Stimulated activated CD8-positive, alpha-beta memory T cell treated with anti-CD3 and anti-CD28 coated beads, Interleukin-2, amount 100 ng/mL, for 1 hour (primary cell): ENCODE measurements at places on chromosomes 13 and 19.

GRCh38 chr13:45280751-45281634 is 60.0 kb downstream of the TPT1 start:
- no peak for DNase-seq

- no peak for DNase-seq
Measured at GRCh38 chr19:12825254-12826131, 8.9 kb downstream of the RTBDN start.

DNA sequence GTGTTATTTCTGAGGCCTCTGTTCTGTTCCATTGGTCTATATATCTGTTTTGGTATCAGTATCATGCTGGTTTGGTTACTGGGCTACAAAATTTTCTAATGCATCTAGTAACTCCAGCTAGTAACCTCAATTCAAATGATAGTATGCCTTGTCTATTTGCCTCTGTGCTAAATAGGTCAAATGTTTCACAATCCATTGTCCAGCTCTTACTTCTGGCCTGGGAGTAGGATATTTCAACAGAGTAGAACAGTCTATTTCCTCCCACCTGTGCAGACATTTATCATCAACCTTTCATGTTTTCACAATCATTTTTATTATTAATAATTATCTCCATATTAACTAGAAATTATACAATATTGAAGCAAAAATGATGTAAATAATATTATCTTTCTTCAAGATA is 18.1 kb upstream of the NDFIP2 start:
- DNase-seq = no peak

- DNase-seq = no peak
Measured at GRCh38 chr13:51620165-51620983, 36.1 kb downstream of the WDFY2 start.

DNA sequence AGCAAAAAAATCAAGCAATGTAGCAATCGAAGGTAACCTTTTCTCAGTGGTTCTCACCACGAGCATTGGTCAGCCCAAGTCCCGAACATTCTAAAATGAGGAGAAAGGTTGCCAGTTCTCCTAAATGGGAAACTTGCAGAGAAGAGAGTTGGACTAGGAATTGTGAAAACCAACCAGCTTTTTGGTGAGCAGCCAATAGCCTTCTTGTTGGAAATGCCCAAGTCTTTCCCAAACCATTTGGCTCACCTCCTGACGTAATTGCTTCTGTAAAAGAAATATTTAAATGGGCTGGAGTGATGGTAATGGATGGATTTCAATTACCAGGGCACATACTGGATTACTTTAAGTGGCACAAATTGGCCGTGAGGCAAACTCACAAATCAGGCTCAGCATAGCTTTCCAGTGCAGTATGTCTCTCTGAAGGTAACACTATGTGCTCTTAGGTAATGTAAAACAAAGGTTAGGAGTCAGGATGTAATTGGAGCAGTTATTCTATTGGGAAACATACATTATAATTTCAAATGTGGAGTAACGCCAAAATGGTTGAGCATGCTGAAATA is 423.2 kb downstream of the KLF5 start:
- DNase-seq = no peak
